ENCODE measurements at places on chromosomes 13 and 19.
A peak's percentile ranks its signal among the peaks of the same experiment; 100 is the strongest.

- H3K36me3 ChIP-seq = no peaks in the 10 kb centered on the region
- no peak overlapping the region for H3K27ac ChIP-seq
- H3K4me1 ChIP-seq = no peaks in the 10 kb centered on the region
- no peaks in the 10 kb centered on the region for H3K27me3 ChIP-seq
These were observed 184.6 kb downstream of the GPC6 start for GRCh38 chr13:93411186-93411680.

DNA sequence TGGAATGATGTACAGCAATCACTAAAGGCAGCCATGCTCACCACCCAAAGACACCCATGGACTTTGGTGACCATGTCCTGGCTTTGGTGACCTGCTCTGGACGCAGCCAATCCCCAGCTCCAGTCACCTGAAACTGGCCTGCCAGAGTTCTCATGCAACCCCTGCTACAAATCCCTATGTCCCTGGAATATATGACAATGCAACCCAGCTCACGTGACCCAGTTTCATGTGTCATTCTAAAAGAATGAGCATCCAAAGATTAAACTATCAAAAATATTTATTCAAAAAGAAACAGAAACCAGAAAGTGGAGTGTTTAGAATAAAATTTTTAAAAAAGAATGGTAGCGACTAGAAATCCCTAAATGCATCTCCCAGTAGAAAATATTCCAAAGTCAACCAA is 203.3 kb upstream of the IRS2 start:
- no peak overlapping the region for H3K4me3 ChIP-seq
- no peaks in the 10 kb centered on the region for H3K4me1 ChIP-seq
- H3K27me3 ChIP-seq = no peaks in the 10 kb centered on the region
- DNase-seq = no peak

DNA sequence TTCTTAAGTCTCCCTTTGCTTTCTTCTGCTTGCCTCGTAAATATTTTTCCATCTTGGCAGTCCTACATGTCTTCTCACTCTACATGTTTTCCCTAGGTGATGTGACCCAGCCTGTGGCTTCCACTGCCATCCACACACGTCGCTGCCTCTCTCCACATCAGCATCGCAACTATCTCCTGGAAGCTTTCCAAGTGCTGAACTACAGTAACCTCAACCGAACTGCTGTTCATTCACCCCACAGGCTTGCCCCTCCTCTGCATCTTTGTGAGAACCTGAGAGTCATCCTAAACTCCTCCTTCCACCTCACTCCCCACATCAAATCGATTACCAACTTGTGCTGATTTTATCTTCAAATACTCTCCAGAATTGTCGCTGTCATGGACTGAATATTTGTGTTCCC is 41.2 kb upstream of the USPL1 start:
- no peaks in the 10 kb centered on the region for H3K36me3 ChIP-seq
- H3K27me3 ChIP-seq = no peaks in the 10 kb centered on the region
- H3K27ac ChIP-seq = no peak overlapping the region
- H3K4me3 ChIP-seq = no peak overlapping the region

DNA sequence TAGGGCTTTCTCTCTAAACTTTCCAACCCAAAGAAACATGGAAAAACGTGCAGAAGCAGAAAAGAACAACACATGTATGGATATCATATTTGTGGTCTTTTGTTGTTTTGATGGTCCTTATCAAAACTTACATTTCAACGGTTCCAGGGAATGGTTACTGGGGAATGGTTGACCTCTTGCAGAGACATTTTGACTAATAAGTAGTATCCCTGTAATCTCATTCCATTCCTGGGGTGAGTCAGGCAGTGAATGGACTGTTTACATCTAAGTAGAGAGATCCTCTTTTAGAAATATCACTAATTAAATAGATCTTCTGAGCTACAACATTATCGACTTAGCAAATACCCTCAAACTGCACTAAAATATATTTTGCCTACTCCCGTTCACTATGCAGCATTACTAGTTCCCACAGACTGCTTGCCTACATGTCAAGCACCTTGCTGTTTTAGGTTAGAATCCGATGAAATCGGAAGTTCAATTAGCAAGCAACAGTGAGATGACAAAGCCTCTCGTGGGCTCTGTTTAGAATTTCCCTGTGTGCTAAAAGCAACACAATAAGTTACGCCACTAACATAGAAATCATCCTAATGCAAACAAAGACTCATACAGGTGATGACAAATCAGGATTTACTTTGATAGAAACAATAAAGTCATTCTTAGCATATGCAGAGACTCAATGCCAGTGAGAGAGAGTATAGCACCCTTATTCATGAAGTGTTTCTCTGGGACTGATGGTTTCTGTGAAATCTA is 797.7 kb upstream of the ARGLU1 start:
- no peaks in the 10 kb centered on the region for H3K27me3 ChIP-seq
- no peak for DNase-seq
- no peak overlapping the region for H3K4me3 ChIP-seq
- no peak overlapping the region for H3K27ac ChIP-seq
- H3K36me3 ChIP-seq = no peaks in the 10 kb centered on the region

DNA sequence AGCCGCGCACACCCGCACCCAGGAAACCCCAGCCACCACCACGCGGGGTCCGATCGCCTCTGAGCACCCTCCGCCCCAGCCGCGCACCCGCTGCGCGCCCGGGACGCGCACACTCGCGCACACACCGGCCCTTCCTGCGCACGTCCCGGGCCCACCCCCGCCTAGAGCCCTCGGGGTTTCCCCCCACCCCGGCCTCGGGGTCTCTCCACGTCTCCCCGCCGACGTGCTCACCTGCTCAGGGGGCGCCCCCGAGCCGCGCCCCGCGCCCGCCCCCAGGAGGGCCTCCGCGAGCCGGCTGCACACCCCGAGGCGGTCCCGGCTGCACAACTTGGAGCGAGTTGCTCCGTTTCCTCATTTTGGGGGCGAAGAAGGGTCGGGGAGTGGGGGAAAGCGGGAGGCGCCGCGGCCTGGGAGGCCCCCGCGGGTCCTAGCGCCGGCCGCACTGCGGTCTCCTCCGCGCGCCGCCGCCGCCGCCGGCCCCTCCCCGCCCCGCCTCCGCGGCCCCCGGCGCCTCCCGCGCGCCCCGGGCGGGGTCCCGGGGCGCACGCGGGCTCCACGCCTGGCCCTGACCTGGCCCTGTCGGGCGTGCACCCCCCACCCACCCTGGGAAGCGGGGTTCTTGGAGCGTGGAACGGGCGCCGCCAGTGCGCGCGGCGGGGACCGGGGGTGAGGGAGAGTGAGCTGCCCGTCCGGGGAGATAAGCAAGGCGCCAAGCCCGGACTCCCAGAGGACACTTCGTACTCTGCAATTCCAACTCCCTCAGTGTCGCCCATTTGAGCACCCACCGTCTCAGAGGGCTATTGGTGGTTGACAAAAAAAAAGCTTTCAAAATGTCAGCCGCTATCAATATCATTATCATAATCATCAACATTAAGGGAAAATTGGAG is at the start of gene MATK:
TSS of gene MATK (minus strand) at position 444 of the 887 bp plus-strand sequence. CDS start 1,246 bp downstream, outside the sequence.
- H3K27me3 ChIP-seq = no peaks in the 10 kb centered on the region
- no peaks in the 10 kb centered on the region for H3K36me3 ChIP-seq
- no peaks in the 10 kb centered on the region for H3K4me1 ChIP-seq
- DNase-seq = no peak

DNA sequence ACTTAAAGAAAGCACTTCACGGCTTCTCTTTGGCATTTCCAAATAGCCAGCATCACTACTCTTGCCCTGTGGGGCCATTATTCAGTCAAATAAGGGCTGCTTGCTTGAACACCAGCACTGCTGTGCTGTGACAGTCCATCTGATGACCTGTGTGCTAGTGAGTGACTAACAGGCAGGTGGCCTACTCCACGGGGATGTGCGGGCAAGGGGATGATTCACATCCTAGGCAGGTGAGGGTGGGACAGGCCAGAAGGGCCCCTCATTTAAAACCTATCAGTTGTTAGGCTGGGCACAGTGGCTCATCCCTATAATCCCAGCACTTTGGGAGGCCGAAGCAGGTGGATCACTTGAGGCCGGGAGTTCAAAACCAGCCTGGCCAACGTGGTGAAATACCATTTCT is 8.2 kb downstream of the CCNE1 start:
- H3K4me1 ChIP-seq = no peaks in the 10 kb centered on the region
- no peak overlapping the region for H3K4me3 ChIP-seq
- no peaks in the 10 kb centered on the region for H3K36me3 ChIP-seq
- no peak for DNase-seq
- H3K27me3 ChIP-seq = no peaks in the 10 kb centered on the region

DNA sequence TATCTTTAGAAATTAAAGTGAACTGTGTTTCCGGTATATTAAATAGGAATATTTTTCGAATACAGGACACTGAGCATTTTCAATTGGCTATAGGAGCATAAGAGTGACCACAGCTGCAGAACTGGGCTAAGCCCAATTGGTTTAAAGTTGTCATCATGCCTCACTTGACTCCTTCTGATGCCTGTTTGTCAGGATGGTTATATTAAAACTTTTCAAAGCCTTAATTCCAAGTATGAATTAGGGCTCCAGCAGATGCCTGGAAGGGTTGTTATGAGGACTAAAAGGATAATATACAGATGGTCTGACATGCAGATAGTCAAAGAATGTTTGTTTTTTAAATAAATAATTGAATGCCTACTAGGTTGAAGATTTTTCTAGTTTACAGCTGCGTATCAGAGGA is 100.0 kb downstream of the LMO7 start:
- peaks cover 8% of the 10 kb centered on the region for H3K4me1 ChIP-seq
- H3K27me3 ChIP-seq = no peaks in the 10 kb centered on the region
- DNase-seq = no peak
- H3K4me3 ChIP-seq = no peak overlapping the region

DNA sequence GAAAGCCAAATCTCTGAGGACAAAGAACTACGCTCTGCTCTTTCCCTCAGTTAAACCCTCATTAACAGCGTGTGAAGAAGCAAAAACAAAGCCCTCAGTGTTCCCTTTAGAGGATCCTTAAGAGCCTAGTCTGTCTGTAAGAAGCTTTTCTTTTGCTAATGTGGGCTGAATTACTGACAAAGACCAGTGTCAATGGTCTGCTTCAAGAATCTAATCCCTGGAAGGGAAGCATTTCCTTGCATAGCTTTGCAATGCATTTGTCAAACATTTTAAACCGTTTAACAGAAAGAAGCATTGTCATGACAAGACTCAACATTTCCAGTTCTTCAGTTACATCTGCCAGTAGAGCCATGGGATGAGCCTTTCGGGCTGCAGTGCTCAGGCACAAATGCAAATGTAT is 64.9 kb downstream of the EDNRB start:
- no peak for DNase-seq
- H3K27me3 ChIP-seq = no peaks in the 10 kb centered on the region
- no peaks in the 10 kb centered on the region for H3K4me1 ChIP-seq
- H3K36me3 ChIP-seq = no peaks in the 10 kb centered on the region
- no peak overlapping the region for H3K4me3 ChIP-seq
- no peak overlapping the region for H3K27ac ChIP-seq

- peaks cover 7% of the 10 kb centered on the region for H3K36me3 ChIP-seq
- no peaks in the 10 kb centered on the region for H3K27me3 ChIP-seq
- DNase-seq = no peak
- H3K27ac ChIP-seq = peak overlapping the region; percentile 82
These were observed 1.7 kb downstream of the FCGRT start for GRCh38 chr19:49514151-49514550.

GRCh38 chr19:47661611-47662010 is 51.6 kb upstream of the EHD2 start:
- H3K27ac ChIP-seq = peak overlapping the region; percentile 95
- H3K4me3 ChIP-seq = no peak overlapping the region
- no peaks in the 10 kb centered on the region for H3K27me3 ChIP-seq
- no peak for DNase-seq

GRCh38 chr13:47178090-47178950 is 281.5 kb upstream of the HTR2A start:
- no peaks in the 10 kb centered on the region for H3K27me3 ChIP-seq
- H3K36me3 ChIP-seq = no peaks in the 10 kb centered on the region
- DNase-seq = no peak

Data from ascending aorta (tissue), 2 donors.